ENCODE measurements at places on chromosomes 6 and 20.

DNA sequence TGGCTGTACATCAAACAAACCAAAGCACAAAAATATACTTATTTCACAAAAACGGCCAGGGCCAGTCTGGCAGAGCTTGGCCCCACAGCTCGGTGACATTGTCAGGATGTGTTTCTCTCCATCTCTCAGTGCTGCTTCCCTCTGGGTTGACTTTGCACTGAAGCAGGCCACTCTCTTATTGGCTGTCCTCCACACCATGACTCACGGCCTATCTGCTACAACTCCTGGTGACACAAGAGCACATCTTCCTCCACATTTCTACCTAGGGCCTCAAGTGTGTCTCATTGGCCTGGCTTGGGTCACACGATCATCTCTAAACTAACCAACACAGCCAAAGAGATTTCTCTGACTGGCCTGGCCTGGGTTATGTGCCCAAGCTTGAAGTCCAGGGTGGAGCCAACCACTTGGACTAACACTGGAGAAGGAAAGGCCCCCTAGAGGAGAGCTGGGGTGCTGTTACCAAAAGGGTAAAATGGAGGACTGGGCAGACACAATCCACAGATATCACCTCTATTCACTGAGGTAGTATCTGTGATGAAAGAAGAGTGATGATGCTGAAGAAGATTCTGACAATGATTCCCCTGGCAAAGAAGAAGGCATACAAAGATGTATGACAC lies 159.8 kb upstream of the TSHZ2 start:
- DNase-seq: no peak

DNA sequence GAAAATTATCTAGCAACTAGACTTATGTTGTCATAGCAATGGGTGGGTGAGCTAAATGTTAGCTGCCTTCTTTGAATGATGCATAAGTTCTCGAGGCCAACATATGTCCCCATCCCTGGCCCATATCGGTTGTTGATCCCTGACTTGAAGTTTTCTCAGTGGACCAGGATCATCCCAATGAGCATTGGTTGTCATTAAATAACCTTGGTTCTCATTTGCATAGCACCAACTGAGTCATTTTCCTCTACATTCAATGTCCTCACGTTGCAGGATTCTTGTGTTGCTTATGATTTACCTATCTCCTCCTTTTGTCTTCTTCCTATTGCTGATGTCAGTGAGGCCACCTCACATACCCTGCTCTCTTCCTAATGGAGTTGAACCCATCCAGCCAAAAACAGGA lies 12.1 kb upstream of the AHCY start:
- DNase-seq: no peak

DNA sequence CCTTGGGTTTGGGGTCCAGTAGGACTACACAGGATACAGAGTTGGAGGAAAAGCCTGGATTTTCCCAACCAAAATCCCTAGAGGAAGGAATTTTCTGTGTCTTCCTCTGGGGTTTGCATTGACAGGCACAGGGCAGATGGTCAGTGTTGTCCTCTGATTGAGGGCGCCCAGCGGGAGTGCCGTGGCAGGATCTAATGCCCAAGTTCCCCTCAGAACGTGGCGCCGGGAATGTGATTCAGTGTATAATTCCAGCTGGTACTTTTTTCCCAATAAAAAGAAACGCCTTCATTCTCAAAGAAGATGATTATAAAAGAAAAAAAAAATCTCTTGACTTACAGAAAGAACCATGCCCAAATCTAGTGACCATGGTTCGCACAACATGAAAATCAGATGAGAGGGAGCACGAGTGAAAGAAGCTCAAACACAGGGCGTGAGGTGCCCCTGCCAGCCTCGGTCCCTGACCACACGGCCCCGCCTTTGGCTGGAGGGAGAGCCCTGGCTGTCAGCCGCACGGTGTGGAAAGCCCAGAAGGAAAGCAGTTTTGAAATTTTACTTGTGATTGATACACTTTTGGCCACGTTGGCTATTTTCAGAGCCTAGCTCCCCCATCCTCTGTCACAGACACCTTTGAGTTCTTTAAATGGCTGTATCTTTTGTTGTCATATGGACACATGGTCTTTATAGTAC lies 31.6 kb downstream of the VEGFA start:
- DNase-seq: no peak

- no peak for DNase-seq
Measured at GRCh38 chr6:90005048-90005827, 111.0 kb downstream of the GJA10 start.

DNA sequence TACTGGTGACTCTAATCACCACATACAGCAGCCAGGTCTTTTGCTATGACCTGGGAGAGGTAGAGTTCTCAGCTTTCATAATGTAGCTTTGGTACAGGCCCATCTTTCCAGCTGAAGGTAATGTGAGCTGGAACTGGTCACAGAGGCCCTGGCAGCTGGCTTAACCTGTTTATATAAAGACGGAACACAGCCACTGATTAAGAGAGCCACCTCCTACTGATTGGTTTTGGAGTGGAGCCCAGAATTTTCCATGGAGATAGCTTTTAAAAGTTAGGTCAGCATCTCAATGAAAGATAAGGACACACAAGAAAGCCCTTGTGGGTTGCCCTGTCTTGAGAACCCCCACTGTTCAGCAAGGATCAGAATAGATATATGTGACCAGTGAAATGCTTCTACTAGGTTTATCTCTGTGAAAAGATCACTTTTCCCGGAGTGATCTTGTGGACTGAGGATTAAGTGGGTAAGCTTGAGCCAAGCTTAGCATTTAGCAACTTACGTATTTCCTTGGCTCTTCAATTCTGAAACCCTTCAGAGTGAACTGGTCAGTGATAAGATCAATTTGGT lies 213.7 kb upstream of the CITED2 start:
- no peak for DNase-seq

DNA sequence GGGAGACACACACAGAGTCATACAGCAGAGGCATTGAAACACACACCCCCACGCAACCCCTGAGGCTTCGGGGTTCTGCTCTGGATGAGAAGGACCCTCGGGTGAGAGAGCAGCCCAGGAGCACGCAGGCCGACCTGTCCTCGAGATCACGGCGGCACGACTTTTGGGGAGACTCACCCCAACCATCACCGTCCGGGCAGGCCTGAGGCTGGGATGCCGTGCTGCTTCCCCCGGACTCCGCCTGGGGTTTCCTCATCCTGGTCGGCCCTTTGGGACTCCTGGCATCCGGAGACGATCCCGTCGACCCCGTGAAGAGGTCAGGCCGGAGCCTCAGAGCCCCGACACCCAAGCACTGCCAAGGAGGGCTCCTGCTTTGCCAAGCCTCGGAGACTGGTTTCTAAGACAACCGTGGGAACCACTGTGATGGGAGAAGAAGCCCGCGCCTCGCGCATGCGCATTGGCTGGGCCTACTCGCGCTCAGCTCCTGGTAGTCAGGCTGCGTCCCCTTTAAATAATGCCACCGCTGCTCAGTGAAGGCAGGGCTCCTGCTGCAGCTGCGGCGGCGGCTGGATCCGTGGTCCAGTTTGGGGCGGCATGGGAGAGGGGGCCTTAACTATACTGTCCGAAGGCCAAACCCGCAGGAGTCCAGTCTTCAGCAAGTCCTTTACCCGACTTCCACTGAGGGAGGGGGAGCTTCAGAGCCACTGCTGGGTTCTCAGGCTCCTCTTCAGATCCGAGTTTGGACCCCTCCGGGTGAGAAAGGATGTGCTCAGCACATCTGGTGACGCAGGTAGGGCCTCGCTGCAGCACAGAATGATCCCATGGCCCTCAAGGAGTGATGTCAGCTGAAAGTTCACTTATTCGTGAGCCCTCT lies 171.4 kb upstream of the ZNF337 start:
- peak; percentile 65 for DNase-seq

DNA sequence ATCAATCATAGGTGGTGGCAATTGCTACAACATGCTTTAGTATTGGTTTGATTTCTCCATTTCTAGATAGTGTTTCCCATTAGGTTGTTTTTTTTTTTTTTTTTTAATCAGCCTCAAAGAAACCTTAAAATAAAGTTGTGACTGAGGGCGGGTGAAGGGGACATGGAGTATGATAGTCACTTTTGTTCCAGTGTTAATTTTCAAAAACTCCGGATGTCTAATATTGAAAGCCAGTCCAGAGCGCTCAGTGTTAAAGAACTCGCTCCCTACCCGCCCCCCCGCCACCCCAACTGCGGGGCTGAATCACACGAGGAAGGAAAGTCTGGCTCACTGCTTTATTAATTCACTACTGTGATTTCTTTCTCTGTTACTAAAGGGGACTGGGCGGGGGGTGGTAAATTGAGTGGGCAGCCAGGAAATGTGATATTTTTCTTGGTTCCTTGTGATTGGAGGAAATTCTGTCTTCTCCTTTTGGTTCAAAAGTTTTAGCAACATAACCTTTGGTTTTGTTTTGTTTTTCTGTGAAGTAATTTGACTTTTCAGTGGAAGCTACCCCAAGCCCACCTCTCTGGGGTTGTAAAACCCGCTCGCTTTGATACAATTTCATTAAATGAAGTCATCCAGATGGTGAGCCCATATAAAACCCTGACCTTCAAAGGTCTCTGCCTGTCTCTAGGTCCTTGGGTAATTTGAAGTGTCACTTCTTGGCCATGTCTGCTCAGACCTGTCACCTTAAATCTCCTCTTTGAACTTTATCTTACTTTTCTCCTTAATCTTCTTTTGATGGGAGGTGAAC lies 38.0 kb downstream of the TNFAIP3 start:
- peak; percentile 58 for DNase-seq

DNA sequence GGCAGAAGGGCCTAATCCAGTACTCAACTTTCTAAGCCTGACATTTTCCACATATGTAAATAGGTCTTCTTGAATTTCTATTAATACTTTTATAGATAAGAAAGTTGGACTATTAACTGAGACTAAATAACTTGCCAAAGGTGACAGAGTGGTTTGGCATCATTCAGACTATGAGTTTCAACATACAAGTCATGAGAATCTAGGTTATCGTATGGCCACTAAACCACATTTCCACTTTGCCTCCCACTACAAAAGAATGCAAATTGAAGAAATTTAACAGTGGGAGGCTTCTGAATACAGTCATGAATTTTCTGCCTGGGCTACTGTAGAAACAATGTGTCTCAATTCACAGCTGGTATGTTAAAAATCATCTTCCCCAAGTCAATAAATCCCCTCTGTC lies 531.0 kb upstream of the AGPAT4 start:
- no peak for DNase-seq

DNA sequence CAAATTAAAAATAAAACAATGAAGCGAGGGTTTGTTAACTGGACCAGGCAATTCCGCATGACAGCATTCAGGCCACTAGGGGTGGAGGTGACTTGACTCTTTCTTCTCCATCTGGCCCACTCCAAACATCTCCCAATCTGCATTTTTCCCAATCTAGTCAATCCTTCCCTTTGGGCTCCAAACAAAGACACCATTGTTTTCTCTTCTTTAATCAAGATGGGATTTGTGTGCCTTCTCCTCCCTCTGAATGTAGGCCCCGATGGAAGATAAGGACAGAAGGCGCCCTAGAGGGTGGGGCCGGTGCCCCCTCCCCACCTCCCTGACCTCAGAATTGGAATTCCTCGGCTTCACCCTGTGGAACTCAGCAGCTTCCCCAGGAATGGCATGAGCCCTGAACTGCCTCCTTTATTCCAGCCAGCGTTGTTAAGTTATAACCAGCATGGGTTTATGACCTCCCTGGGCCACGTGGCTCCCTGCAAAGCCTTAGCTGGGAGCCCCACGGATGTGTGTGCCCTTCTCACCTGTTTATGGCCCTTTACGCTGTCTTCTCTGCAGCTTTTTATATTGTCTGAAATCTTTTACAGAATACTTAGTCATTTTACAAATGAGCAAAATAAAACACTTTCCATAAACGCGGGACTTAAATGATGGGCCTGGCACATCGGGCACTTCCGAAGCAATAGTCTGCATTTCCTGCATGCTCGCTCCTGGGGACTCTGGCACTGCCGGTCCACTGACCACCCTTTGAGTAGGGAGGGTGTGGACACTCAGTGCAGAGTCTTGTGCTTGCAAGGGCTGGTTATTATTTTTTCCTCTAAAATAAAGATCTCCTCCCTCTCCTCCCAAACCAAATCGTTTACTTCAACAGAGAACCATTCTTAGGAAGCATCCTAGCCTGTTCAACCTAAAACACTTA lies 24.5 kb downstream of the OVOL2 start:
- DNase-seq: no peak

DNA sequence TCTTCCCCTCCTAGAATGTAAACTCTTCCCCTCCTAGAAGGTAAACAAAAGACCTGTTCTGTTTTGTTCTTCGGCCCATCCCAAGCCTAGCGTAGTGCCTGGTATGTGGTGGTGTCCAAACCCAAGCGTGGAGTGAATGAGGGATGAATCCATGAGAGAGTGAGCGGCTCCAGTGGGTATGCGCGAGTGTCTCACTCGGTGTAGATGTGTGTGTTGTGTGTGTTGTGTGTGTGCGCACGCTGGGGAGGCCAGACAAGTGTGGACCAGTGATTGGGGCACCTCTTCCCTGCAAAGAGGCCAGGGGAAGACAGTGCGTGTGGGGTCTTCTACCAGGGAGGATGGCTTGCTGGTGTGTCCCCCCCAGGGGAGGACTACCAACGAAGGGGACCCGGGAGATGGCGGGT lies 392 bp upstream of the SLC2A10 start:
- no peak for DNase-seq

DNA sequence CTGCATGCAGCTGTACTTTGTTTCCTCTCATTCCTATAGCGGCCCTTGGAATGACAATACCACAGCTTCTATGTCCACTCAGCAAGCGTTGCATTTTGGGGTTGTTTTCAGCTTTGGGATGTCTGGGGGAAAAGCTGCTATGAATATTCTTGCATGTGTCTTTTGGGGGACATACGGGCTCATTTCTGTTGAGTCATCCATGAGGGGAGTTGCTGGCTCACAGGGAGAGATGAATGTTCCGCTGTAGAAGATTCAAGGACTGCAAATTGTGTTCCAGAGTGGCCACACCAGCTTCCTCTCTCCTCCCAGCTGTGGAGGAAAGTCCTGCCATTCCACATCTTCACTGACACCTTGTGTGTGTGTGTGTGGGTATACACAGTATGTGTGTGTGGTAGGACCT lies 43.3 kb downstream of the TGM2 start:
- no peak for DNase-seq

GRCh38 chr20:57612436-57612835 lies 7.8 kb downstream of the ZBP1 start:
- no peak for DNase-seq

DNA sequence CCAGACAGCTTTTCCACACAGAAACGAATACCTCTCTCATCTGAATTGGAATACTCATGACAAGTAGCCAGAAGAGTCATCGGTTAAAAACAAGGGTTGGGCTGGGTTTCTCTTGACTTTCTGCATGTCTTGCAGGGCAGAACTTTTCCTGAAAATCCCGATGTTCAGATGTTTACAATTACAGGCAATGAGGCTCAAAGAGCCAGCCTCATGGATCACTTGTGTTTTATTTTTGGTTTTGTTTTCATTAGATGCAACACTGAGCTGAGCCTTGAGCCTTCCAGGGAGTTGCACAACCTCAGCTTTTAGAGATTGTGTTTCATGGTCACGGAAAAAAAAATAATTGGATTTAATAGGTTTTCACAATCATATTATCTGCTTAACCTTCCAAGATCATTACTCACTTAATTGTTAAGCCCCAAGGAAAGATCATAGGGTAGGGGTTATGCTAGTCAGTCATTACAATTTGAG lies 288.1 kb upstream of the PRDM1 start:
- no peak for DNase-seq

- DNase-seq: no peak
Measured at GRCh38 chr20:51752343-51752951, 15.7 kb downstream of the ATP9A start.

Data from activated CD4-positive, CD25-positive, alpha-beta regulatory T cell (primary cell).